PC-9 (cell line): ENCODE measurements at places on chromosomes 13 and 19. TPM values are rescaled to one million over a fixed set of nuclear protein-coding genes. Genes with fewer than 3 reads are reported as not detected.

DNA sequence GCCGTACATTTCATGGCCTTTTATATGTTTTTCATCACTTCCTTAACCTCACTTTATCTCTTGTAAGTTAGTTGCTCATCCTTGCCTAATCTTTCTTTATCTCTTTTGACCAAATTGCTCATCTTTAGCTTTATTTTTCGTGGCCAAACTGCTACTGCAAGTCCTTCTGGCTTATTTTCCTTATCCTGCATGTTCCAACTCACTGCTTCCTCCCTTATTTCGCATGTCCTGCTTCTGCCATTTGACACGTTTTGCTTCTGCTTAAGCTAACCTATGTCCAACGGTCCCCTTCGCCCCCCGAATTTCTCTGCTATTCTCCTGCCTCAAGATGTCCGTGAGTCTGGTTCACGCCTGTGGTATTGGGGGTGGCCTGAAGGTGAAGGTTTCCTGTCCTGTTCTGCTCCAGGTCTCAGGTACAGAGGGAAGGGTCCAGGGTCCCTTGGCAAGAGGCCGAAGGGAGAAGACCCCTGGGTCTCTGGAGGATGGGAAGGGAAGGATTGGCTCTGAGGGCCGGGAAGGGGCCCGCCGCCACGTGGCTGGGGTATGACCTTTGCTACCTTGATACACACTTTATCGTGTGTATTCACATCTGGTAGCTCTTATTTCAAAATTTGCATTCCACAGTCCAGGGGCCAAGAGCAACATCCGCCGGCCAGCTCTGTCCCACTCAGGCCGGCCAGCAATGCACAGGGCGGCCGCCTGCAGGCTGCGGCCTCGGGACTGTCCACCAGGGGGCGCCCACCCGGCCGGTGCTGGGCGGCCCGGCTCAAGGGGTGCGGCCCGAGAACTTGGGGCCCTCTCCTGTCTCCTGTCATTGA, 2.9 kb upstream of the C19orf85 start:
- H3K27ac ChIP-seq: no peak overlapping the region
- no peak for DNase-seq
- no peaks in the 10 kb centered on the region for H3K36me3 ChIP-seq

GRCh38 chr13:59364641-59365085, 799.1 kb downstream of the DIAPH3 start:
- H3K4me1 ChIP-seq: no peaks in the 10 kb centered on the region
- H3K36me3 ChIP-seq: no peaks in the 10 kb centered on the region
- DNase-seq: no peak
- no peaks in the 10 kb centered on the region for H3K27me3 ChIP-seq
- no peak overlapping the region for H3K4me3 ChIP-seq

The SEMA6B gene
- total RNA-seq: 3.3 and 5.0 TPM in 2 replicates

DNA sequence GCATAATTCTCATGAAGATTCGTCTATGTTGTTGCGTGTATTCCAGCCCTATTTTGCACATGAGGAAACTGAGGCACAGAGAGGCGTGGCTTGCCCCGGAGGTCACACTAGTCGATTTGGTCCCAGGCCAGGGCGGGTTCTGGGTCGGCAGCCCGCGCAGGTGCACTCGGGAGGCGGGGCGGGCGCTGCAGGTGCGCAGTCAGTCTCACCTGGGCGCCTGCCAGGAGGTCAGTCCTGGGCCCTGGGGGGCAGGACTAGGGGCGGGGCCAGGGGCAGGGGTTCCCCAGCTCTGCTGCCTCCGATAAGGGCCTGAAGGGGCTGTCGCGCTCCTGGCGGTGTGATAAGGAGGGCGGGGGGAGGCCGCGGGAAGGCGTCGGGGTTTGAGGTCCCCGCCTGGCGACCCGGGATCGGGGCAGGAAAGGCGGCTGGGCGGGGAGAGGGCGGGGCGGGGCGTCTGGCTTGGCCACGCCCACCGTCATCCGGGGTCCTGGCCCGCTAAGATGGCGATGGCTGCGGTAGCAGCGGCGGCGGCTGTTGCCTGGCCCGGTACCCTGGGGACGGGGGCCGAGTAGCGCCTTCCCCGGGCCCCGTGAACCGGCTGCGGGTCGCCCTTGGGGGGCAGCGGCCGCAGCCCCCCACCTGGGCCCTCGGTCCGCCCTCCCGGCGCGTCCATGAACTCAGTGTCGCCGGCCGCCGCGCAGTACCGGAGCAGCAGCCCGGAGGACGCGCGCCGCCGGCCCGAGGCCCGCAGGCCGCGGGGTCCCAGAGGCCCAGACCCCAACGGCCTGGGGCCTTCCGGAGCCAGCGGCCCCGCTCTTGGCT, at the start of gene ATG4D:
Gene ATG4D, plus strand, starts transcription at position 485 of the 822 bp plus-strand sequence. Its CDS starts 187 bp downstream, at position 672.
- H3K4me1 ChIP-seq: peaks cover 6% of the 10 kb centered on the region; the same call in 1 of the 2 replicates
- peak within 1 kb of the TSS; percentile 82 for H3K4me3 ChIP-seq
- H3K36me3 ChIP-seq: no peaks in the 10 kb centered on the region
- no peak within 1 kb of the TSS for H3K27ac ChIP-seq

The ZSCAN4 gene
- not detected in 2 replicates for total RNA-seq

The PRR12 gene
- 40.4 and 41.3 TPM in 2 replicates for total RNA-seq

DNA sequence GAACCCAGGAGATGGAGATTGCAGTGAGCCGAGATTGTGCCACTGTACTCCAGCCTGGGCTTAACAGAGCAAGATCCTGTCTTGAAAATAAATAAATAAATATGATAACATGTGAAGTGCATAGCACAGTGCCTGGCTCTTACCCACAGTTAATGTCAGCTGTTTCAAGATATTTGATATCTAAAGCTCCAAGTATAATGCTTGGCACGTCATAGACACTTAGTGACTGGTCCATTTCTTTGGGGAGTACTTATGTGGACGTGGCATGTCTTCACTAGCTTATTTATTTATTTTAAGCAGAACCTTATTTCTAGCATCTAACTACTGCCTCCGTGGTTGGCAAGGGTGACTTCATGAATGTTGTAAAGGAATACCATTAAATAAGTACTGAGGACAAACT, 18.8 kb downstream of the GARRE1 start:
- H3K27me3 ChIP-seq: no peaks in the 10 kb centered on the region
- no peak overlapping the region for H3K27ac ChIP-seq

The MATK gene
- total RNA-seq: not detected in 2 replicates

DNA sequence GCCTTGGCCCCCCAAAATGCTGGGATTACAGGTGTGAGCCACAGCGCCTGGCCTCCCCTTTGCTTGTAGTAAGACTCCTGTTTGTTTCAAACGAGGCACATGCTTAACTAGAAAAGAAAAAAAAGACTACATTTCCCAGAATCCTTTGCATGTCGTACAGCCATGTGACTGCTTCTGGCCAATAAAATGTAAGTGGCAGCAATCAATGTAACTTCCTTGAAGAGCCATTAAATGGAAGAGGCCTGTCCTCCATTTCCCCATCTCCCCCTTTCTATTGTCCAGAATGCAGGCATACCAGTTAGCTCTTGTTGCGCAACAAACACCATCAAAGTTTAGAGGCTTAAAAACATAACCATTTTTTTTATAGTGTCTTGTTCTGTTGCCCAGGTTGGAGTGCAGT, 10.4 kb upstream of the GPR32 start:
- peaks cover 82% of the 10 kb centered on the region for H3K27me3 ChIP-seq
- DNase-seq: peak; percentile 65
- no peak overlapping the region for H3K27ac ChIP-seq
- no peak overlapping the region for H3K4me3 ChIP-seq
- H3K4me1 ChIP-seq: no peaks in the 10 kb centered on the region
- no peaks in the 10 kb centered on the region for H3K36me3 ChIP-seq

The SPRED3 gene
- 4.7 and 5.4 TPM in 2 replicates for total RNA-seq

GRCh38 chr13:102838982-102839381, 6.8 kb upstream of the ERCC5 start:
- no peaks in the 10 kb centered on the region for H3K4me1 ChIP-seq
- DNase-seq: no peak
- no peak overlapping the region for H3K27ac ChIP-seq
- no peaks in the 10 kb centered on the region for H3K36me3 ChIP-seq

- peaks cover 13% of the 10 kb centered on the region for H3K27me3 ChIP-seq
- no peak for DNase-seq
- no peak overlapping the region for H3K27ac ChIP-seq
These were observed 423.1 kb downstream of the FGF14 start for GRCh38 chr13:101978552-101979315.

DNA sequence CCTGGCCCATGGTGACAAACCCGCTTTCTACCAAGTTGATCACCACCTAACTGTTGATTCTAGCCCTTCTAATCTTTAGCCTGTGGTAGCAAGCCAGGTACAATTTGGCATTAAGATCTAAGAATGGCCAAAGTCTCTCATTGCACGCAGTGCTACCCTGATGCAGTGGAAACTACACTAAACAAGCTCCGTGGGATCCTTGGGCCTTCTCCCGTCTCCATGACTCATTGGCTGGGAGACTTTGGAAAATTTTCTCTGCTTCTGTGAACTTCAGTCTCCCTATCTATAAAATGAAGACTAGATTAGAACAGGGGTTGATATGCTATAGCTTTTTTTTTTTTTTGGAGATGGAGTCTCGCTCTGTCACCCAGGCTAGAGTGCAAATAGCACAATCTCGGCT, 223.0 kb downstream of the TSHZ3 start:
- no peak overlapping the region for H3K4me3 ChIP-seq
- no peaks in the 10 kb centered on the region for H3K4me1 ChIP-seq
- H3K27me3 ChIP-seq: peaks cover 24% of the 10 kb centered on the region; the same call in 1 of the 2 replicates

DNA sequence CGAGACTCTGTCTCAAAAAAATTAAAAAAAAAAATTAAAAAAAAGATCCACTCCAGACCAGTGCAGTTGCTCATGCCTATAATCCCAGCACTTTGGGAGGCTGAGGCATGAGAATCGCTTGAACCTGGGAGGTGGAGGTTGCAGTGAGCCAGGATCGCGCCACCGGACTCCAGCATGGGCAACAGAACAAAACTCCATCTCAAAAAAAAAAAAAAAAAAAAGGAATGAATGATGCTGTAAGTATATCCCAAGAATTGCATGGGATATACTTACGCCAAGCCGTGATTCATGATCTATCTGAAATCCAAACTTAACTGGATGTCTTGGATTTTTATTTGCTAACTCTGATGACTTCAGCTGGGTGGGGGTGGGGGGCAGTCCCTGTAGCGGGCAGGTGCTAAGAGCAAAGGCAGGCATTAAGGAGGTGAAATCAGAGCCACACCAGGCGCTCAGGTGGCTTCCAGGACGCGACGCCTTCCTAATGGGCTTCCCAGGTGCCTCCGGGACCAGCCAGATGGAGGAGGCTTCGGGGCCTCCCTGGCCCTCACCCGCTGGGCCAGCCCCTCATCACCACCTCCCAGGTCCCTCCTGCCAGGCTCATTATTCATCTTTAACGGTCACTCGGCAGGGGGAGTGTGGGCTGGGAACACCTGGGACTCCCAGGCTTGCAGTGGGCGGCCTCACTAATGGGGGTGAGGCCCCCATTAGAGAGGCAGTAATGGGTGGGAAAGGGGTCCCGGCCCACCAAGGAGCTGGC, 11.4 kb upstream of the FUT5 start:
- no peaks in the 10 kb centered on the region for H3K27me3 ChIP-seq
- no peak overlapping the region for H3K4me3 ChIP-seq
- DNase-seq: no peak
- no peak overlapping the region for H3K27ac ChIP-seq
- no peaks in the 10 kb centered on the region for H3K4me1 ChIP-seq

DNA sequence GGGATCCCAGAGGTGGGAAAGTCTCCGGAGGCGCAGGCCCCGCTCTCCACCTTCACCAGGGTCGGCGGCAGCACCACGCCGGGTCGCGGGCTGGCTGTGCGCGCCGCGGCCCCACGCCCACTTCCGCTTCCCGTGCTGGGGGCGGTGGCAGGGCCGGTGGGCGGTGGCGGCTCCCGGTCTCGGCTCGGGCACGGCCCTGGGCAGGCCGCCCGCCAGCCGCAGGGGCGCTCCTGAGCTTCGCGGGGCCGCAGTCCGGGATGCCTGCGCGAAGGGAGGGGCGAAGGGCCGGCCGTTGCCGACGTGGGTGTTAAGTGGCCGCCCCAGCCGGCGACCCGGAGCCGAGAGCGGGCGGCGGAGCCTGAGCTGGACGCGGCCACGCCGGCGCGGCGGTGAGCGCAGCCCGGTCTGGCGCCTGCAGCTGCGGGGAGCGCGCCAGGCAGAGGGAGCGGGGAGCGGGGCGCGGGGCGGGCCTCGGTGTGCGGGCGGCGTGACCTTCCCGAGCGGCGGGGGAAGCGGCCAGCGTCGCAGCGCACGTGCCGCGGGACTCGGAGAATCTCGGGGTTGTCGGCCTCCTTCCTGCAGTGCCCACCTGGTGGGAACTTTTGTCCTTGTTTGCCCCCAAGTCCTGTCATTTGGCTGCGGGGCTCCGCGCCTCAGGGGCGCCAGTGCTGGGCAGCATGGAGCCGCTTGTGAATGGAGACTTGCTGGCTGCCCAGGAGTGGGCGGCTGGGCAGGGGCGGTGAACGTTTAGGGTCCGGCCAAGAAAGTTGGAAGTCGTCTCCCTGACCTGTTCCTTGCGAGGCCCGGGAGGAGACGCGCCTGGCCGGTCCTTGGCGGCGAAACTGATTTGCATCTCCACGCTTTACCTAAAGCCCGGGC, at the start of gene SLC25A15:
Gene SLC25A15, plus strand, starts transcription at position 337 of the 879 bp plus-strand sequence. CDS start 3,616 bp downstream, outside the sequence.
- peak within 1 kb of the TSS; percentile 94 for H3K4me3 ChIP-seq
- peak within 1 kb of the TSS; percentile 72 for H3K27ac ChIP-seq
- peaks cover 6% of the 10 kb centered on the region; the same call in 1 of the 2 replicates for H3K4me1 ChIP-seq
- H3K36me3 ChIP-seq: no peaks in the 10 kb centered on the region
- H3K27me3 ChIP-seq: no peaks in the 10 kb centered on the region
- DNase-seq: peak; percentile 88

The ZNF221 gene
- total RNA-seq: 1.7 and 1.9 TPM in 2 replicates

DNA sequence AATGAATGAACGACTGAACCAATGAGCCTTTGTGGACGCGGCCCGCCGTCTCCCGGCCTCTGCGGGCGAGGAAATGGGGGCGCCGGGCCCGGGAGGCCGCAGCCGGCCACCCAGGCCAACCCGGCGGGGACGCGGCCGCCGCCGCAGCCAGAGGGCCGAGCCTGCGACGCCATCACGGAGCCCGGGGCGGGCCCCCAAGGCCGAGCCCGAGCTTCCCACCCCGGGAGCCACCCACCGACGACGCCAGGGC, 216 bp downstream of the SUGP2 start:
- peak overlapping the region; percentile 70 for H3K4me3 ChIP-seq
- H3K27me3 ChIP-seq: no peaks in the 10 kb centered on the region
- DNase-seq: no peak
- peaks cover 13% of the 10 kb centered on the region; the same call in 1 of the 2 replicates for H3K4me1 ChIP-seq
- no peak overlapping the region; the same call in 1 of the 2 replicates for H3K27ac ChIP-seq

The FGF22 gene
- total RNA-seq: 0.35 TPM in 1 of 2 replicates, not detected in the other

DNA sequence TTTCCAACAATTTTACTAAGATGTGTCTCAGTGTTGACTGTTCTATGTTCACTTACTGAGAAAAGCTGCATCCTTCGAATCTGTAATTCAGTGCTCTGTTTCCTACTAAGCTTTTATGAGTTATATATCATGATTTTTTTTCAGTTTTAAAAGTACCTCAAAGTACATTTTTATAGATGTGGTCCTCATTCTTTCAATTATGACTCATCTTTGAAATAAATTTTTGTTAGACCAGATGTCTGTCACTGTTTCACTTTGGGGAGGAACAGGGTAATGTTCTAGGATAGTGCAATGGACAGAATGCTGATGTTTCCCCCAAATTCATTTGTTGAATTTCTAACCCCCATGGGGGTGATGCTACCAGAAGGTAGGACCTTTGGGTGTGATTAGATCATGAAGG, 74.8 kb downstream of the NALCN start:
- H3K36me3 ChIP-seq: no peaks in the 10 kb centered on the region
- H3K27me3 ChIP-seq: no peaks in the 10 kb centered on the region
- no peaks in the 10 kb centered on the region for H3K4me1 ChIP-seq
- H3K4me3 ChIP-seq: no peak overlapping the region
- H3K27ac ChIP-seq: no peak overlapping the region
- no peak for DNase-seq

The UNC13A gene
- total RNA-seq: 0.17 and 0.20 TPM in 2 replicates

GRCh38 chr19:54129617-54129996, 8.0 kb upstream of the CNOT3 start:
- H3K27ac ChIP-seq: no peak overlapping the region
- peaks cover 5% of the 10 kb centered on the region; the same call in 1 of the 2 replicates for H3K36me3 ChIP-seq
- 0 out of 2 replicates have a peak, but pooled peaks cover under 1% of the 10 kb centered on the region for H3K4me1 ChIP-seq
- no peak for DNase-seq

The ZNF579 gene
- total RNA-seq: 49.0 TPM in 2 replicates

The ATXN8OS gene
- total RNA-seq: not detected in 2 replicates

The STOML3 gene
- total RNA-seq: not detected in 2 replicates
